Neuronal stem cell (in vitro differentiated cells): ENCODE measurements at places on chromosomes 2 and 18.

DNA sequence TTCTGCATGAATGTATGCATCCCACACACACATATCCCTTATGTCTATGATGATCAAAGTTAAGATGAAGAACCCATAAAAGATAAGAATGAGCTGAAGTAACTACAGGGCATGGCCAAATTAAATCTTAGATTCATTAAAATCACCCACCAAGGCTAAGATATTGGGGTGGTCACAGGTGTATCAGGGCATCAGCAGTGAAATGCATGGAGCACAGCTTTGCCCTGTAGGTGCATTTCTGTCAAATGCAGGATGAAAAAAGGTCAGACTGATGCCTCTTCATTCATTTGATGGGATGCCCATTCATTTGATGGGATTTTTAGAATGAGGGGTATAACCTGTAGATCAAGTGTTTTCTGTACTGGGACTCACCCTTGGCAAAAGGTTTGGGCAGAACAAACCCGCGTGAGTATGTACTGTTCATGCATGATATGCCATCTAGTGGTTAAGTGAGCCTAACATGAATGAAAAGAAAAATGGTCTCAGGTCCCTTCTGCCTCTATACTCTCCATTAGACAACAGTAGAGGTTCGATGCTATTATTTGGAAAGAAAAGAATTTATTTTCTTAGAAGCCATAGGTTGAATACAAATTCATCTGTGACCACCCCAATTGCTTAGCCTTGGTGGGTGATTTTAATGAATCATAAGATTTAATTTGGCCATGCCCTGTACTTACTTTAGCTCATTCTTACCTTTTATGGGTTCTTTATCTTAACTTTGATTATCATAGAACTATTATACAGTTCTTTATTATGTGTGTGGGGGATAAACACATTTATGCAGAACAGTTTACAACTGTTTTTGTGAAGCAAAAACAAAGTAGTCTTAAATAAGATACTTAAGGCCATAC, 43.2 kb upstream of the NOSTRIN start:
- DNase-seq: peak; percentile 9

- DNase-seq: no peak
Measured at GRCh38 chr2:170523506-170523905, 191.6 kb upstream of the SP5 start.

DNA sequence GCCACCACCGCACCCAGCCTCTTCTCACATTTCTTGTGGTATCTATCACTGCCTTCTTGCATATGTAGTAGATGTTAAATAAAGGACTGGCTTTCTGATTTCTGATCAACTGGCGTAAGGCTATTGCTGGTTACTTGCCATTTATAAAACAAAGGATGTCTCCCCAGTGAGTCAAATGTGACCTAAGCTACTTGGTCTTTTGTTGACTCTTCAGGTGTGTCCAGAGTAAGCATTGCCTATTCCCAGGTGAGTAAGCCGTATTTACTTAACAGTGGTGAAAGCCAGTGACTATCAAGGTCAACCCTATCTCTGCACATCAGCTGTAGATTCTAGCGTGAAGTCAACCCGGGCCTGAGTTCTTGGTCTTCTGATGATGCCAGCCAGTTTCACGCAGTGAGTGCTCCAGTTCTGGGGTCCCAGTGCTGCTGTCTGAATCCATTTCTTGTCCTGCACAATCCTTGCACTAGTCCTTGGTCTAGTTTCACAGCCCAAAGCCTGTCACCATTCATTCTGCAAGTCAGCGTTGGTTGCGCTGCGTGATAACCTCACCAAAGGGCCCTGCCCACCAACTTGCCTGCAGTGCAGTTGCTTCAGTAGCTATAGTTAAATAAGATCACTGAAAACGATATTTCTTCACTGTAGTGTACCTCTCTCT, 120.2 kb downstream of the GBX2 start:
- no peak for DNase-seq

DNA sequence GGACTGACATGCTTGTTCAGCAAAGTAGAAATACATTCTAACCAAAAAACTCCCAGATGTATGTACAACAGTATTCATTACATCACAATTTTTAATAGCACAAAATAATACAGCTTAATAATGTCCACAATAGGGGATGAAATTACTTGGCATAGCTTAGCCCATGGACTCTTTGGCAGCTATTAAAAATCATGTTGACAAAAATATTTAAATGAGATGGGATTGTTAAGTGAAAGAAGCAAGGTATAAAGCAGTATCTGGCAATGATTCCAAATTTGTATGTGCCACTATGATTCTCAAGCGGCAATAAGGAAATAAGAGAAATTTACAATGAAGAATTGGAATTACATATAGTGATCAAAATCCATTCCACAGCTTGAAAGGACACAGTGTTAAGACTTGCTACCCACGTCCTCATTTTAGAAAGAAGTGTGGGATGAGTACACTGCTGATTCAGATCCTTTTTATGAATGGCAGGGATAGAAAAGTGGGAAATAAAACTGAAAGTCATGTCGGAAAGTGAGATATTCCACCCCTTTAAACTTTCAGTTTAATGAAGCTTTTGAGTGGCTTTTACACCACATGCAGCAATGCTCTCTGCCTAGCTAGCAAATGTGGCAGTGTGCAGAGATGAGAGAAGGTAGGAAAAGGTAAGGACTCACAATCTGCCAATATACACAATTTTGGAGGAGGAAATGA, 2.4 kb downstream of the GAREM1 start:
- no peak for DNase-seq

- DNase-seq: no peak
Measured at GRCh38 chr2:238791354-238791753, 56.5 kb upstream of the TWIST2 start.

- no peak for DNase-seq
Measured at GRCh38 chr2:14324308-14324707, 308.2 kb upstream of the LRATD1 start.

- DNase-seq: no peak
Measured at GRCh38 chr2:139165041-139165440, 384.9 kb upstream of the NXPH2 start.

DNA sequence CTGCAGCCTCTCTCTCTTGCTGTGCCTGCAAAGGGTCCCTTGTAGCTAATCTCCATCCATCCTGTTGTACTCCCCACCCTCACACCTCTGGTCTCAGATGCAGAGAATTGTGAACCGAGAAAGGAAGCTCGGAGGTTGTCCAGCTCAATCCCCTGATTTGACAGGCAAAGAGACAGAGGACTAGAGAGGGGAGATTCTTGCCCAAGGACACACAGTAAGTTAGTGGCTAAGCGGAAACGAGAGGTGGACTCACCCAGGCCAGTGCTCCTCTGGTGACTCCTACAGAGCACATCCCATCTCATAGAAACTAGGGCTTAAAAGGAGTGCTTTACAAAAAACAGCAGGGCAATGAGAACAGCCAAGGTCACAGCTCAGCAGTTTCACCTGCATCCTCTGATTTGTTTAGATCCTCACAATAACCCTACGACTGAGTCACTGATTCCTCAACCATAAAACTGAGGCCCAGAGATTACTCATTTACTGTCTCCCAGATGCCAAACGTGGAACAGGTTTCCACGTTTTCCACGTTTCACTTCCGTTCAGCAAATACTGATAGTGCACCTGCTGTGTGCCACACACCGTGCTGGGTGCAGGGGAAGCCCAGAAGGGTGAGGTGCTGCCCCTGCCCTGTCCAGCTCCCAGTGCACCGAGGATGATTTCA, 22.1 kb downstream of the EHD3 start:
- DNase-seq: no peak

DNA sequence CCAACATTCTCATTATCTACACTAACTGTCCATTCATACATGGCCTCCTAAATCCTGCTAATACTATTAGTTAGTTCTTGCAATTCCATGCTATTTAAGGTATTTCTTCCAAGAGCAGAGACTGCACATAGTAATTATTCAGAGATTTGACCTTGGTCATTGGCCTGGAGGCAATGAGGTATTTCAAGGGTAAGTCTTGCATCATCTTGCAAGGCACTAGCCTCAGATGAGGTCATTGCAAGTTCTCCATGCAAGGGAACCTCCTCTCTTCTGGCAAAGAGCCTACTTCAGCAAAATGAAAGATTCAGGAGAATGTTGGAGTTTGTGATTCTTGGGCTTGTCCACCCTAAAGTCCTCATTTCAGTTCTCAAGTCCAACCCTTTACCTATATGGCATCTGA, 48.5 kb upstream of the IKZF2 start:
- no peak for DNase-seq

DNA sequence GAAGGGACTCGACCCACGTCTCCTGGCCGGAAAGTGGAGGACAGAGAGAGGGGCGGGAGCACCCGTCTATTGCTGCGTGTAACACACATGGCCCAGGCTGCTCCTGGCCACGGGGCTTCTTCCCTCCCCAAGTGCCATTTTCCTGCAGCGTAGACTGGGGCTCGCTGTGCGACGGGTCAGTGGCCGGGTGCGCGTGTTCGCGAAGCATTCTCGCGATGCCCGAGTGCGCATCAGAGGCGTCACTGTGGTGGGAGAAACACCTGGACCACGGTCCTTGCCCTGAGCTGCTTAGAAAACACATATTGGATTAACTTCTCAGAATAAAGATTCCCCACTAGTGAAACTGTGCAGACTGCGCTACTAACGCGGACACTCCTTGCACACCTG, 200.8 kb downstream of the EIPR1 start:
- DNase-seq: no peak

DNA sequence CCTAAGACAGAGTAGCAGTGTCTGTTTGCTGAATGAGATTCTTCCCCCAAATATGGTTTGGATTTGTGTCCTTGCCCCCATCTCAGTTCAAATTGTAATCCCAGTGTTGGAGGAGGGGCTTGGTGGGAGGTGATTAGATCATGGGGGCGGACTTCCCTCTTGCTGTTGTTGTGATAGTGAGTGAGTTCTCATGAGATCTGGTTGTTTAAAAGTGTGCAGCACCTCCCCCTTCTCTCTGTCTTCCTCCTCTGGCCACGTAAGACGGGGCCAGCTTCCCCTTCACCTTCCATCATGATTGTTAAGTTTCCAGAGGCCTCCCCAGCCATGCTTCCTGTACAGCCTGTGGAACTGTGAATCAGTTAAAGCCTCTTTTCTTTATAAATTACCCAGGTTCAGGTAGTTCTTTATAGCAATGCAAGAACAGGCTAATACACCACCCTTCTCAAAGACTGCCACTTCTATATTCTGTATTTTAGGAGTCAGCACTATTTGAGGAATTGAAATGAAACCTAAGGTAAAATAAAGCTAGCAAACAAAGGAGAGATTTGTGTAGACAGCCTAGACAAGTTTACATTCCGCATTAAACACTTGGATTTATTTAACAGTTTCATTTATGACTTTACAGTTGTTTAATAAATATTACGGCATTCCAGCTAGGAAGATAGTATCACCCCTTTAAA, 21.6 kb downstream of the FBXO36 start:
- DNase-seq: no peak

DNA sequence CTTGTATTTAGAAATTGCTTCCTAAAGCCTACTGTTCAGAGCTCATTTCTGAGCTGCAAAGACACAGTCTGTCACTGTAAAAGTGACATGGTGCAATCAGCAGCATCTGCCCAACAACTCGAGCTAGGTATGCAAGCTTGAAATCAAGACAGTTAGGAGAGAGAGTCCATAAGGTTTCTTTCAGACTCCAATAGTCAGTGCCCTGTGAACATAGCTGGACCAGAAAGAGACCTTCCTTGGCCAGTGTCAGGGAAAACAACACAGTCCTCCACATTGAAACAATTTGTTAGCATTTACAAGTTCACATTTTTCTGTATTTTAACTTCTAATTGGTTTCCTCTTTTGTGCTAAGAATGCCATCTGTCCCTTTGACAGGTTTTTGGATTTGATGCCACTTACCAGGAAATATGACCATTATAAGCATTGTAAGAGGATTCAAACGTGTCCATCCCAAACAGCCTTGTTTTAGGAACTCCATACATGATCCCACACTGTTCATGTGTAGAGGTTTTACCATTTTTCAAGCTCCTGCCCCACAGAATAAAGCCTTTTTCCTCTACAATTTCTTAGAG, 8.9 kb upstream of the MYCN start:
- no peak for DNase-seq

DNA sequence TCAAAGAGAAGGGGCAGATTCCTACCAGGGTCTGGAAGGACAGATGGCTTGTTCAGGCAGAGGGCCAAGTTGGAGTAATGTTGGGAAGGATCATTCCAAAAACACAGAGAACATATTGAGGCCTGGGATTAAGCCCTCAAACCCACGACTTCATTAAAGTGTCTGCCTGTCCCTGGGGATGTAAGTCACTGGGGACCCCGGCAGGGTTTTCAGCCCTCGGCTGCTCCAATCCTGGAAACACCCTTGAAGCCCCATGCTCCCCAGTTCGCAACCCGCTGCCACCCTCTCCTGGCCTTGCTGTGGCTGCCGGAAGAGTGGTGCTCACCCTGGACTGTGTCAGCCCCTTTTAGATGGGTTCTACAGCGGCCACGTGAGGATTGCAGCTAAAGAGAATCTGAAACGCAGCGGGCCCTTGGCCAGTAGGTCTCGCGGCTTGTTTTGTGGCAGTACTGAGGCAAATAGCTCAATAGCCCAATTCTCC, 79.9 kb downstream of the EPAS1 start:
- no peak for DNase-seq

GRCh38 chr2:70118798-70119454, 31.6 kb downstream of the PCBP1 start:
- DNase-seq: no peak

GRCh38 chr2:146077156-146077555, 1557.2 kb upstream of the ZEB2 start:
- DNase-seq: no peak

- DNase-seq: no peak
Measured at GRCh38 chr2:126385441-126385840, 270.5 kb upstream of the GYPC start.

DNA sequence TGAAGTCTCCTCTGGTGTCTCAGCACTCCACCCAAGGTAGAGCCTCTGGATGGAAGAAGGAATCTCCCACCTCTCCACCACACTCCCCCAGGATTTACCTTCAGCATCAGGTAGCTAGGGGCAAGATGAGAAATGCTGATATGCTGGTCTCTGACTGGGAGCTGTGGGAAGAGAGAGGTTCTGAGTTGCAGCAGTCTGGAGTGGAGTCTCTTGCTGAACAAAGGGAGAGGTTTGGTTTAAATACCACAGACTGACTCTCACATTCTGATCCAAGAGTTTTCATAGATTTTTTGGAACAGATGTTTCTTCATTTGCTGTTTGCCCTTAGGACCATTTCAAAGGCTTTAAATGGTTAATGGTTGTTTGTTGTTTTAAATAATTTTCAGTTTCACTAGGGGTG, 1.1 kb upstream of the CFLAR start:
- no peak for DNase-seq

- no peak for DNase-seq
Measured at GRCh38 chr2:154194909-154195643, 323.4 kb downstream of the GALNT13 start.
